ENCODE measurements at places on chromosomes 5 and 9. TPM values are rescaled to one million over a fixed set of nuclear protein-coding genes. Genes with fewer than 3 reads are reported as not detected.

DNA sequence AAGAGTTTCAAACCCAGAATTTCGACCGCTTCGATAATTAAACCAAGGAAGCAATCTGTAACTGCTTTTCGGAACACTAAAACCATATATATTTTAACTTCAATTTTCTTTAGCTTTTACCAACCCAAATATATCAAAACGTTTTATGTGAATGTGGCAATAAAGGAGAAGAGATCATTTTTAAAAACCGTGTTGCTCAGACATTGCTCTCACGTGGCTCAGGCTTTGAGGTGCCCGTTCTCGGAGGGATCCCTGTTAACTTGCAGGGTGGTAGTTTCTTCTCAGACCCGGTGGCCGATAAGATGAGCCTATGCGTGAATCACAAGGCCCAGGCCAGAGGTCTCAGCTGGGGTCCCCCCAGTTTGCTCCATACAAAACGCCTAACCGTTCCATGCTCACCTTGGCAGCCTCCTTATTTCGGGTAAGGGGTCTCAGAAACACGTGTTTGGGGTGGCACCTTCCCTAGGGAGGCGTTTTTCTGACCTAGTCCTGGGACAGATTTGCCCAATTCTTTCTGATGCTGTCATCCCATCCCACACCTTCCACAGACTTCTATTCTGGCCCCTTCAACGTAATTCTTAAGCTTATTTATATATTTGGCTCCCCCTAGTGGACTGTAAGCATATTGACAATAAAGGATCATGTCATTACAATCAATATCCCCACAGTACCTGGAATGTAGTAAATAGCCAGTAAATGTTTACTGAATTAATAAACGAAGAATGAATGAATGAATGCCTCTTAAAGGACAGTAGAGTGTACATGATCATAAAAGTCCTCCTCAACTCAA is 48.1 kb downstream of the THBS4 start:
- peak; percentile 50 for DNase-seq

TAF1L gene
- total RNA-seq = not detected

TRIM7 gene
- total RNA-seq = 7.7 TPM

PAIP2 gene
- total RNA-seq = 80.4 TPM

IL31RA gene
- not detected for total RNA-seq

GRCh38 chr9:98610211-98610610 is 98.5 kb downstream of the GABBR2 start:
- DNase-seq = no peak

DNA sequence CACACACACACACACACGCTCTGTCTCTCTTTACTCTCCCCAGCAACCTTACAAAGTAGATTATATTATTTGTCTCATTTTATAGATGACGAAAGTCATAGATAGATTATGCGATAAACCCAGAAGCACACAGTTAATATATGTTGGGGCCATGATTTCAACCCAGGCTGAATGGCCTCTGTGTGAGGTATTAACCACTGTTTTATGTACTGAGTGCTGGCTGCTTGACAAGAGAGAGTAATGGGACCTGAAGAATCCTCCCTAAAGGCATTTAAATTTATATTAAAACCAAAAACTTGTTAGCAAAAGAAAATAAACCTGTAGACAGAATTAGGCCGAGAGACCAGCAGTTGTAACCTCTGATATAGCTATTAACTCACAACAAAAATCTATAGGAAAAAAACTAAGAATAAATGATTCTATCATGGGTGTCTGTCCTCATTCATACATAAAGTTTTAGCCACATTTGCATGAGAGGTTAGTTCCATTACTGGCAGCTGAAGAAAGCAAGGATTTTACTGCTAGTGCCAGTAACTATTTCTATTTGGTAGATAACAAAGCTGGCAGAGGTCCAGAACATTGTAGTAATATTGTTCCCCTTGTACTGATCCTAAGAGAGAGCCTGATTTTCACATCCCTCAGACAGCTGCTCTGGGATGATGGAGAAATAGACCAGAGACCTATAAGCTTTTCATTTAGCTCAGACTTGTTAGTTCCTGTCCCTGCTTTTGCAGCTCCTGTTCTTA is 250.9 kb downstream of the ADGRV1 start:
- no peak for DNase-seq

FOXD4L4 gene
- total RNA-seq = not detected

- no peak for DNase-seq
Measured at GRCh38 chr9:107020040-107020530, 157.1 kb downstream of the ZNF462 start.

DNA sequence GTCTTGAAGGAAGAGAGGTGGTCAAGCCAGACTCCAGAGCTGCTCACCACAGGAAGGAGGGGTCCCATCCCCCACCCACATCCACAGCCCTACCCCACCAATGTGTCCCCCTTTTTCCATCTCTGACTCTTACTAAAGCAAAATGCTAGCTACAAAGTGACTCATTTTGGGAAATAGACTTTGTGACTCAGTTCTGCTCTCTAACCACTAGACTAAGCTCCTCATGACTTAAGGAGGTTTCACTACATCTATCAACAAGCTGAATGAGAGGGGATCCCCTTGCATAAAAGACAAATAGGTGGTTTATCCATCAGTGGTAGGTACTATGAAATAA is 35.1 kb upstream of the ADRB2 start:
- no peak for DNase-seq

DNA sequence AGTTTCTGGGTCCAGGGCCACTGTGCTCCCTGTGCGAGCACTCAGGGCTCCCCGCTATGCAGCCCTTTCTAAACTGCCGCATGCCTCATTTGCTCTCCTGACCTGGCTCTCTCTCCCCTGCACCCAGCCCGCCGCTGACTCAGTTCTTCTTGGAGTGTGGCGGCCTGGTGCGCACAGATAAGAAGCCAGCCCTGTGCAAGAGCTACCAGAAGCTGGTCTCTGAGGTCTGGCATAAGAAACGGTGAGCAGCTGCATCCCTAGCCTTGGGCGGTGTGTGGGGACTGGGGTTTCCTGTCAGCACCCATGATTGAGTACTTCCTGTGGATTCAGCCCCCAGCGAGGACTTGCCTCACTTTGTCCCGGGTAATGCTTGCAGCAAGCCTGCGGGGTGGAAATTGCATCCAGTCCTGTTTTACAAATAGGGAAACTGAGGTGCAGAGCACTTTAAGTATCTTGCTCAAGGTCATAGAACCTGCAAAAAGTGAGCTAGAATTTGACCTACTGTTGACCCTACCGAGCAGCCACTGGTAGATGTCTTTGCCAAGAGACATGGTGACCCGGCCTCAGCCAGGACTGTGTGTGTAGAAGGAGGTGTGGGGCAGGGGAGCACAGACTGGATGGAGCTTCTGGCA is 27.9 kb downstream of the USP20 start:
- no peak for DNase-seq

DNA sequence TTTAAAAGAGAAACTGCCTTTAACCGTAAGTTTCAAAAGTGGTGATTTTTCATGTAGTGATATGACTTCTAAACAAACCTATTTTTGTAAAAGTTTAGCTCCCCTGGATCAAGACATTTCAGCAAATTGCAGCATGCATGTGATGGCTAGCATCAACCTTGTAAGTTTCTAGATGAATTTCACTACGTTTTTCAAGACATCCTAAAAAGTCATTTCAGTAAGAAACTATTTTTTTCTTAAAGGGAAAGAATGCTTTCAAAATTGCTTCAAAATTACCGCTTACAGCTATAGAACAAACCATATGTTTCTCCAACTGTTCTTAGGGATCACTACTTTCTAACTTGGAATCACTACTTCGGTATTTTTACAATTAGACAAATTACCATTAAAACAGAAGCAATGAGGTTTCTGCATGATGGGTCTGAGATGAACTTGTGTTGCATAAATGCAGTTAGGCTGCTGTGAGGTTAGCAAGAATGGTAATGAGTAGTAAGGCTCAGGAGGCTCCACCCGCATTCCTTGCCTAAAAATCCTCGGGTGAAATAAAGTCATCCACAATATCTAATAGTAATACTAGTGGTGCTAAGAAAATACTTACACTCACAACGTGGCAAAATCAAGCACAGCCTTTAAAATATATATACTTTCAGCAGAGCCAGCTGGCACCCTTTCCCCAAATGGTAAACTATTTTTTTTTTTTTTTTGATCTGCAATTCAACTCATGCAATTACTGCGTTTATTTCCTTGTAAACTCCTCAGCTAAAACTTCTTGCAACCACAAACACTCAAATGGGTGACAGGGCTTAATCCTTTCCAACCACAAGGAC is 53.8 kb downstream of the CDC14B start:
- no peak for DNase-seq

- no peak for DNase-seq
Measured at GRCh38 chr5:135978212-135978631, 23.4 kb upstream of the LECT2 start.

GRCh38 chr5:1021136-1021968 is 12.8 kb downstream of the NKD2 start:
- DNase-seq = no peak

DNA sequence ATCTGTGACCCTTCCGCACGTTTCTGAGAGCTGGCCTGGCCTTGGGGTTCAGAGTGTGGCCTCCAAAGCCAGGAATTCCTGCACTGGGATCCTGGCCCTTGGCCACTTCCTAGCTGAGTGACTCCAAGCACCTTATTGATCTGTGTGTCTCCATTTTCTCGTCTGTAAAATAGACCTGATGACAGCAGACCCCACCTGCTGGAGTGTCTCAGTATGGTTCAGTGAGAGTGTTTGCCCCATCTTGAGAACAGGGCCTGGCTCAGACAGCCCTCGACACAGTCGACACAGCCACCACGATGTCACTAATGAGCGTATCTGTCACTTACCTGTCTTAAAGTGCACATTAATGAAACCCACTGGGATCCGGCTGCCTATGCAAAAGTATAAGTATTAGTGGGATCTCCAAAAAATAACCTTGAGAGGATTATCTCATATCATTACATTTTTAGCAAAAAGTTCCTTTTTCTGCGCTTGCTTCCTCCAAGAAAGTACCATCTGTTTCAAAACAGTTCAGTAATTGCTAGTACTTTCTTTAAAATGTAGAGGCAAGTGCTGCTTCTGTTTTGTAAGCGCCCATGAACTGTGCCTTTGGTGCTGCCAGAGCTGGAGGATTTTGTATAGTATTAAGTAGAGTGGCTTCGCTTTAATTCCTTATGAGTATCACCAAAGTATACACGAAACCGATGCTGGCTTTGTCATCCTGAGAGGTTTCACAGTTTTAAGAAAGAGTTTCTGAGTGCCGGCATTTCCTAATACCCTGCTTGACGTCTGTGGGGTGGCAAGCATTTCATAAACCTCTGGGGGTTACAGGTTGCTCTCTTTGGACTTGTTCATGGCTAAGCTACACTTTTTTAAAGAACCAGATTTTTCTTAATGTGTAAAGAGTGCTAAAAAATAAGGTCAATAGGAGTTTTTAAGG is 31.7 kb downstream of the UBE2QL1 start:
- DNase-seq = no peak

STK32A gene
- 0.97 TPM for total RNA-seq

GRCh38 chr5:98816582-98817222 is 43.2 kb downstream of the RGMB start:
- DNase-seq = no peak

SPATA31A5 gene
- total RNA-seq = not detected

DNA sequence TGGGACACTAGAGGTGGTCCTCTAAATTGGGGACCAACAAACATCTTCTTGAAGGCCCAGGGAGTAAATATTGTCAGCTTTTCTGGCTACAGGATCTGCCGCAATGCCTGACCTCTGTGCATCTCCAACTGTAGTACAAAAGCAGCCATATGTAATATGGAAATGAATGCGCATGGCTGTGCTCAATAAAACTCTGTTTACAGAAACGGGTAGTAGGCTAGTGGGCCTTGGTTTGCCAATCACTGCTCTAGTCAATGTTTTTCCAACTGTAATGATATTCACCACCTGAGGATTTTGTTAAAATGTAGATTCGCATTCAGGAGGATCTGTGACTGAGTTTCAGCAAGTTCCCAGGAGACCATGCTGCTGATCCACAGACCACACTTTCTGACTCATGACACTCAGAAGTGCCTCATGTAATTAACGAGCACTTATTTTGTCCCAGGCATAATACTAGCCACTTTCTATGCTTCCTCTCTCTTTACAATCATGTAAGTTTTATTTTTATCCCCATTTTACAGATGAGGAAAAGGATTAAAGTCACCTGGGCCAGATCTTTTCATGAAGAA is 96.9 kb downstream of the MED27 start:
- no peak for DNase-seq

IL5 gene
- not detected for total RNA-seq

- DNase-seq = no peak
Measured at GRCh38 chr5:143446535-143447226, 43.2 kb upstream of the NR3C1 start.

- DNase-seq = no peak
Measured at GRCh38 chr5:14216372-14216771, 73.2 kb downstream of the TRIO start.

- DNase-seq = no peak
Measured at GRCh38 chr5:142810081-142810480, 39.9 kb downstream of the ARHGAP26 start.

DNA sequence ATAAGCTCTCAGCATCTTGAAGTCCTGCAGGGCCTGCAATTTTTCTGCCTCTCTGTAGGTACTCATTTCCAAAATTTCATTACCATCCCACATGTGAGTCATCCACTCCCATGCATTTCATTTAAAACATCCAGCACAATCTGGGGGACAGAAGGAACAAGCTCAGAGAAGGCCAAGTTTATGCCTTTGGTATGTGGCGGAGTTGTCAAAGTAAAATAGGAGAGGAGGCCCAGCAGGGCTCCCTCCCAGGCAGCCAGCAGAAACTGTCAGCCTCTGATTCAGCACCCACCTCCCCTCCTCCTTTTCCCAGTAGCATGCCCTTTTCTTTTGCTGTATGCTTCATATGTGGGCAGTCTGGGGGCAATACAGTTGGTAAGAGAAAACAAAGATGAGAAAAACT is 126.4 kb upstream of the ZNF366 start:
- peak; percentile 57 for DNase-seq

GRCh38 chr5:127429928-127430327 is 87.5 kb upstream of the PRRC1 start:
- DNase-seq = no peak

SLCO6A1 gene
- total RNA-seq = not detected

- no peak for DNase-seq
Measured at GRCh38 chr5:135072387-135073281, 38.6 kb upstream of the PITX1 start.

C9 gene
- not detected for total RNA-seq

SLC4A9 gene
- total RNA-seq = not detected

GRCh38 chr5:4093236-4093635 is 497.6 kb downstream of the IRX1 start:
- no peak for DNase-seq

DNA sequence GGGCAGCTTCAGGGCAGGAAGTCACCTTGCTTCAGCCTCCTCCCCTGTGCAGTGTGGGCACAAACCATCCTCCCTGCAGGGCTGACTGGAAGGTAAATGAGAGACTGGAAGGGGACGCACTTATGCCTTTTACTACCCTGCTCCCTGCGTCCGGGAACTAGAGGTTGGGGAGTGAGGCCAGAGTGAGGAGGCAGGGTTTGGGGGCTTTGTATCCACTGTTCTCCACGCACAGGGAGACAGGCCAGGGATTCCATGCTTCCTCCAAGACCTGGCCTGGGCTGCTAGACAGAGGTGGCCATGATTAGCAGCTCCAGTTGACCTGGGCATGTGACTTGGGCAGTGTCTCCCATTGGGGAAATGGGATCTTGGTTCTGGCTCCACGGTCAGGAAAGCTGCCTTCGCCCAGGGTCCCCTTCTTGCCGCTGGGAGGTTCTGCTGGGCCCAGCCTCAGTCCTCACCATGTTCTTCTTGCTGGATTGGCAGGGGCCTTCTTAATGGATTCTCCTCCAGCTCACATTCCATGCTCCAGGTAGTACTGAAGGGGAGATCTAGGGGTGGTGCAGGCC is 37.0 kb upstream of the PSD2 start:
- DNase-seq = no peak

NUDCD2 gene
- 24.8 TPM for total RNA-seq

- no peak for DNase-seq
Measured at GRCh38 chr5:55036477-55036876, 12.4 kb downstream of the GZMK start.

GRCh38 chr5:74895906-74896305 is 29.7 kb upstream of the FAM169A start:
- DNase-seq = no peak

Data from uterus (tissue), 4 donors.